Bronchial epithelial cell (primary cell): ENCODE measurements at places on chromosomes 13 and 19. TPM values are rescaled to one million over a fixed set of nuclear protein-coding genes. Genes with fewer than 3 reads are reported as not detected.

GRCh38 chr13:86003029-86003428 is 203.8 kb upstream of the SLITRK6 start:
- no peak for DNase-seq

GRCh38 chr13:49098771-49099512 is 121.2 kb upstream of the MLNR start:
- DNase-seq, result peak; percentile 43

DNA sequence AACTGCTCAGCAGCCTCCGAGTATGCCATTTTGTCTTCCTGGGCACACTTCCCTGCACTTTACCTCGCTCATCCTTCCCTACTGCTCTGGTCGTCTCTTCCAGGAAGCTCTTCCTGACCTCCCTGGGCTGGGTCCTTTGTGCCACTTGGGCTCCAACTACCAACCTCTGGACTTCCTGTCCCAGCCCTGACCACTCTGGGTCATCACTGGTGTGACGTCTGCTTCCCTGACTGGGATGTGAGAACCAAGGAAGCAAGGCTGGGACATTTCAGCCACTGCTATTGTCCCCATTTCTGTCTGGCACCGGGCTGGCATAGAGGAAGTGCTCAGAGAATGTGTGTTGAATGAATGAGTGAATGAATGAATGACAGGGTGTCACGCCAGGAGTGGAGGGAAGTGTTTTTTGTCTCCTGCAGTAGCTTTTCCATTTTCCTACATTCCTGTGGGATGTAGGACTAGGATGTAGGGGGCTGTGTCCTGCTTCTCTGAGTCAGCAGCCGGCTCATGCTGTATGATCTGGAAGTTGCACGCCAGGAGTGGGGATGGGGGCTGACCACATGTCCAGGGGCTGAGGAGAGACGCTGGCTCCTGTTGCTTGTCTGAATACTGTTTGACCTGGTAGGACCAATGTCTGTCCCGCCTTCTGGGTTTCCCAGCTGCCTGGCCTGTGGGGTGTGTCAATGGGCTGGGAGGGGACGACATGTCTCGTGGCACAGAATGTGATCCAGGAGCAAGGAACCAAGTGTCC is 14.7 kb downstream of the NOVA2 start:
- DNase-seq, result no peak

DNA sequence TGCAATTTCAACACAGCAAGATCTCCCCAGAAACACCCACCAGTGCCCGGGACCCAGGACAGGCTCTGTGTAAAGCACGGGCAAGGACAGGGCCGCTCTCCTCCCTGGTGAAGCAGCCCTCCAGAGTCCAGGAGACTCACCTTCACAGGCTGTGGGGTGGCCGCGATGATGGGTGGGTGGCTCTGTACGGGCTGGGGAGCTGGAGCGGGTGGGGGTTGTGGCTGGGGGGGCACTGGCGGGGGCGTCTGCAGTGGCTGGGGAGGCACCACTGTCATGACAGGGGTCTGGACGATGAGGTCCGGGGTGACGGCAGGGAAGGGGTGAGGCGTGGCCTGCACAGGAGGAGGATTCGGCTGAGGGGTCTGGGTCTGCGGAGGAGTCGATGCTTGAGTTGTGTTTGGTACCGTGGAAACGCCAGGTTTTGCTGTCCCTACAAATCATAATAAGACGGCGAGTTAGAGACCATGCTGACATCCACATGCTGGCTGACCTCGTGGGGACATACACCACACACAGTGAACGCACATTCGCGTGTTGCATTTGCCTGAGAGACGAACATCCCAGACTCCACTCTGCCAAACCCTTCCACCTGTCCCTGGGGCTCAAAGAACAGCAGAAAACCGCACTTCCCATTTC is 33.1 kb upstream of the EPHX3 start:
- no peak for DNase-seq

DNA sequence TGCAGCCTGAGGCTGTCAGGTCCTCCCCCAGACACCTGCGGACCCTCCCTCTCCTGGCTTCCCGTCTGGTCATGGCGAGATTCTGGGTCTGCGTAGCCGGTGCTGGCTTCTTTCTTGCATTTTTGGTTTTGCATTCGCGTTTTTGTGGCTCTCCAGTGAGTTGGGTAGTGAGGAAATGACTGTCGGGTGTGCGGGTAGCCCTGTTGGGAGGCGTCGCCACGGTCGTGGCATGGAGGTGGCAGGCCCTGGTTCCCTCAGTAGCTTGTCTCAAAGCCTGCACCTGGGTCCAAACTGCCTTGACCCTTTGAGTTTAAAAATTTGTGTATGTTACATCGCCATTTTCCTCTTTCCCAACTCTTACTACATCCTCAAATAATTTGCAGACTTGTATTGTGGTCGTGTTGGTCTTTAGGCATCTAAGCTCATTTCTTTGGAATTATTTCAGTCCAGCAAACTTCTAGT is 344 bp downstream of the NHLRC3 start:
- no peak for DNase-seq

DNA sequence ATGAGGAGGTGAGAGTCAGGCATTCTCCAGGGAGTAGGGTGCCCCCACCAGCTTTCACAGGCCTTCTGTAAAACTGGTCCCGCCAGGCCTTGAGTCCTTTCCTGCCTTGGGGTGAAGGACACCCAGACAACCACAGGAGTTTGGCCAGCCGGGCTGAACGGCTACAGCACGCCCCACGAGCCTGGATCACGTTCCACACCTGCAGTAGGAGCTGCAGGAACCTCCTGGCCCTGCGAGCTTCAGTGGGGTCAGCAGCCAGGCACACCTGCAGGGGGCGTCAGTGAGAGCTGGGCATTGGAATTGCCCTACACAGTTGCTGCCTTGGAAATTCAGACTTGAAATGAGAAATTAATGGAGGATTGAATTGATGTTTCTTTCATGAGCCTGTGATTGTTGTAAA is 45.7 kb downstream of the COL4A2 start:
- DNase-seq, result no peak

DNA sequence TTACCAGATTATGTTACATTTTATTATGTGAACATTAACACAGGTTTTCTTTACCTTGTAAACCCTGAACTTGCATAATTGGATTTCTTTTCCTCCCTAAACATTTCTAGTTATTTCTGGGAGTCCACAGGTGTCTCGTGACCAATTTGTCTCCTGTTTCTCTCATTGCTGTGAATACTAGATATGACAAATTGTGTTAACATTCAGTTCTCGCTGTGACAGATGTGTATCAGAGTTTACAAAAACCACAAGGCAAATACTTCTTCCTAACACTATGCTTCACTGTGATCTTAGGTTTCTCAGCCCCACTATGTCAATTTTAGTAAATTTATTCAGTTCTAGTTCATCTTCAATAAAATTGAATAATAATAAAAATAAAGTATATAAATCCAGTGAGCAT is 1554.9 kb downstream of the EFNB2 start:
- DNase-seq, result no peak

DNA sequence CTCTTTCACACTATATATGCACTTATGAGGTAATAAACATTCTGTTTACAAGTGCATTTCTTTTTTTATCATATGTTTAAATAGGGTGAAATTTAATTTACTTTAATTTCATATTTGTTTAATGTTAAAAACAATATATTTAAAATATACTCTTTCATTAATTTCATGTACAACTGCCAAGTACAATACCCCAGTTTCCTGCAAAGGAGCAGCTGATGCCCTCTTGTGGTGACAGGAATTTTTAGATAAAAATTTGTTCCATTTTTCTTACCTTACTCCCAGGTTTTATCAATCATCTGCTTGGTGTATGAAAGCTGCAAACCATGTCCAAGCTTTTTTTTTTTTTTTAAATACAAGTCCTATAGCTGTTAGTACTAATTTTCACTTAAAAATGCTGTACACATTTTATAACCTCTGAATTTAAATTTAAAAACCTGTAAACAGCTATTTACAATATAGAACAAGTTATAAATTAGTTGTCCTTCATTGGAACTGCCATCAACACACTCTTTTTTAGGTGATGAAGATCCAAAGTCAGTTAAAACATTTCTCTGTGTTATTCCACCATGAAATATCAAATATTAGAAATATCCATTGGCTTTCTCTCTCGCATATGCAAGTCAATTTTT is 4.9 kb downstream of the PCDH20 start:
- DNase-seq, result peak; percentile 36

DNA sequence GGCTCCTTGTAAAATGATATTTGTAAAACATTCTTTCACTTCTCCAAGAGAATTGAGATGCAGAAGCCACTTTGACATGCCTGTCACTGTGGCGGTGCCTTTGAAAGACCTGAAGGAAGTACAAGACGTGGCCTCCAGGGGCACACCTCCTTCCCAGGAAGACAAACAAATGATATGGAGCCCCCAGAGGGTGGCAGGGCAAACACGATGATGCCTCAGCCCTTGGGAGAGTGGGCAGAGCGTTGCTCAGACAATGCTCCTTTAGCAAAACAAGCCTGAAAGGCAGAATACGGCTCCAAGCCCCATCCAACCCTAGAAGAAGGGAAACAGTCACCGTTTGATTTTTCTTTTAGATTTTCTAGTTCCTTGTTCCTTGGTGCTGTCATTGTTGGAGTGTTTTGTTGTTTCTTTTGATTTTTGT is 9.2 kb upstream of the ATP12A start:
- DNase-seq, result no peak

DNA sequence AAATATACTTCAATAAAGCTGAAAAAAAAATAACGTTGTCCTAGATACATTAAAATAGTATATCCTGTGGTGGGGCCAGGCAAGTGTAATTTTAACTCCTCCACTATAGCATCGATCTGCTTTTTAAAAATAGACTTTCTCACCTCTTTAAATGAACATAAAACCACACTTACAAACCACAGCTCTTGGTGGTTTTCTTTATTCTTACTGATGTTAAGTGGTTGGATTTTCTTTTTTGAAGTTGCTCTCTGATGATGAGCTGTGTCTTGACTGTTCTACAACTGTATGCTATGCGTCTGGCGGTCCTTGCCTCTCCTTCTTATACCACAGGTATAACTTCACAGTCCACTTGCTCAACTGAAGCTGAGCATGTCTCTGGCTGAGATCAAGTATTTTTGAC is 721.5 kb upstream of the KLHL1 start:
- no peak for DNase-seq

C1QTNF9B gene
- not detected in 2 replicates for total RNA-seq

SMIM24 gene
- not detected in 2 replicates for total RNA-seq

ZNF611 gene
- total RNA-seq, result 10.0 TPM in 2 replicates

PCP2 gene
- total RNA-seq, result not detected in 2 replicates

LRP3 gene
- total RNA-seq, result 9.0 and 10.2 TPM in 2 replicates

ZNF878 gene
- total RNA-seq, result 0.13 TPM in 1 of 2 replicates, not detected in the other

SYT3 gene
- not detected in 2 replicates for total RNA-seq
